NCI-H526 (cell line): ENCODE measurements at places on chromosomes 3 and 15.

DNA sequence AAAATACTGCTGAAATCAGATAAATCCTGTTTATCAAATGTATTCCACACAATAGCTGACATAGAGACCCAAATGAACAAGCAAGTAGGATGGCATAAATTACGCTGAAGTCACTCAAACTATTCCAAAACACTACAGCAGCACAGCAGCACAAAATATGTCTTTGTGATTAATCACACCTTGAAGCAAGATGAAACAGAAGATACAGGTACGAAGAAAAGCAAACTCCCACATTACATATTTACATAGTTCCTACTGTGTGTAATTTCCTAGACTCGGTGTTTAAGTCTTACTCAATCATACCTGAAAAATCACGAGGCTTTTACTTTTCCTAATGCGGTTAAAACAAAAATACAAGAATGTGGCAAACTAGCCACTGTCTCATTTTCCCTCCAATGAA, 38.3 kb downstream of the CHSY1 start:
- DNase-seq = no peak

GRCh38 chr3:25259871-25260270, 168.2 kb upstream of the RARB start:
- DNase-seq = no peak

GRCh38 chr15:76185716-76186115, 125.6 kb downstream of the ETFA start:
- peak; percentile 56 for DNase-seq

GRCh38 chr3:87488765-87489164, 212.4 kb upstream of the POU1F1 start:
- no peak for DNase-seq

- no peak for DNase-seq
These were observed 115.0 kb downstream of the EPHB1 start for GRCh38 chr3:134910026-134910425.

DNA sequence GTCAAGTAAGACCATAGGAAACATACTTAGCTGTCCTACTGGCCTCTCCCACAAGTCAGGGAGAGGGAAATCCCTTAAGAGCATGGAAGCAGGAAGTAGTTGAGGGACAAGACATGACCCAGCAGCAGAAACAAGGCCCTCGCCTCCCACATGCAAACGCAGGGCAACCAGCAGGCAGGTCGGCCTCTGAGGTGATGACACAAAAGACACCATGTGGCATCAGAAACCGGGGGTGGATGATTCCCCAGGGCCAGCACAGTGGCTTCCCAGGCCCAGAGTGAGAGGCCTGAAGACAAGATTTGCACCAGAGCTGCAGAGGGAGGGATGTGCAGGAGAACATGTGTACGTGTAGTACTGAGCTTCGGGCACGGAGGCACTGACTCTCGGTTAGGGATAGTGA, 26.3 kb downstream of the PXYLP1 start:
- DNase-seq = no peak
